Hepatocyte (in vitro differentiated cells): ENCODE measurements at places on chromosomes 1 and 21. TPM values are rescaled to one million over a fixed set of nuclear protein-coding genes. Genes with fewer than 3 reads are reported as not detected.

NLRP3 gene
- polyA plus RNA-seq = not detected in 2 replicates

CD1B gene
- polyA plus RNA-seq = not detected in 2 replicates

- DNase-seq = peak; percentile 69
Measured at GRCh38 chr1:211910113-211910884, 79.7 kb upstream of the LPGAT1 start.

- no peak for DNase-seq
Measured at GRCh38 chr1:222283147-222283768, 264.6 kb downstream of the HHIPL2 start.

GRCh38 chr1:77636864-77637263, 45.6 kb downstream of the ZZZ3 start:
- DNase-seq = no peak

GRCh38 chr1:63615768-63616420, 22.7 kb downstream of the PGM1 start:
- peak; percentile 82 for DNase-seq

DNA sequence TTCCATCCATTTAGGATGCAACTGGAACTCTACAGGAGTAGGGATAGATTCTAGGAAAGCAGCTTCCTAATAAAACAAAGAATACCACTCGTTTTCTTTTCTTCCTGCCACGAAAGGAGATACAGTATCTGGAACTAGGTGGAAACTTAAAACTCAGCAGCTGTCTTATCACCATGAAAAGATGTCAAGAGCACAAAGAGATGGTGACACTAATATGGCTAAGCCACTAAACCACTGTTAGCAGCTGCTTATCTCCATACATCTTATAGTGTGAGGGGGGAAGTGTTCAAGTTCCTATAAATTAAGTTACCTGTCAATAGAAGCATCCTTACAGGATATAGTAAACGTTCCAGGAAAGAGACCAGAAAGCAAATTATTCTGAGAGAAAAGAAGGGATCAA, 162.5 kb downstream of the TYW3 start:
- DNase-seq = no peak

DNA sequence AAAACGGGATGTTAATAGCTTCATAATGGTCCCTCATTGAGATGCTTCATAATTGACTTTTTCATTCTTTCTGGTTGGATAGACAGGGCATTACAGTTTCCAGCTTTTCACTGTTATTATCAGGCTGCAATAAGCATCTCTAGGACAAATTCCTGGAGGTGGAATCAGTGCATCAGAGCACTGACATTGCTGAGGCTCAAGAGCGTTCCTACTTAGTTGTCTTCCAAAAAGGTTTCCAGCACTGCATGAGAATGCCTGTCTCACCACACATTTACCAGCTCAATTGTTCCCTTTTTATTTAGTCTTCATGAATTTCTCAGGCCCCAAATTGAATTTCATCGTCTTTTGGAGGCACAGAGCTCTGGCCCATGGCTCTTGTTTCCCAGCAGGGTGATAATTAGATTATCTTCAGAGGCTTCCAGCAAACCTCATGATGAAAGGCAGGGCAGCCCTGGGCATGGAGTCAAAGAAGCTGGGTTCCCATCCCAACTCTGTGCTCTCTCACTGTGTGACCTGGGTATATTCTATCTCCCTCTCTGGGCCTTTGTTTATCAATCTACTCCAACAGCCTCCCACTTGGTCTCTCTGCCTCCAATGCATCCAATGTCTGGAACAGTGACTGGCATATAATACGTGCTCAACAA, 451.4 kb downstream of the PTPRU start:
- no peak for DNase-seq

GRCh38 chr1:229278120-229278741, 7.3 kb downstream of the RAB4A start:
- DNase-seq = no peak

GRCh38 chr1:45512641-45513054, 9.0 kb downstream of the PRDX1 start:
- DNase-seq = peak; percentile 83

DNA sequence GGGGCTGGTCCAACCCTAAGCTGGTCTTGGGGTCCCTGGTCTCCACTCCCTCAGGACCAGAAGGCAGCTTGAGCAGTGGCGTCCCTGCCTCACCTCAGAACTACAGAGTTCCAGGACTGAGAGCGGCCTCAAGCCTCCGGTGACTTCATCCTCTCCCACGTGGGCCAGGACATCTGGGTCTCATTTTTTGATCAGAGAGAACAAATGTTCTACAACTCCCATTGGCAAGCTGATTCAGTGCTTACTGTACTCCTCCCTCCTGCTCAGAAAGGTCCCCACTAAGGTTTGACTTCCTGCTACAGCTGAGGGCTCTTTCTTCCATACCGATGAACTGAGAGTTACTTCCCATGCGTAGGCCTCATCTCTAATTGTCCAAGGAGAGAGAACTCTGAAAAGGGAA, 78.5 kb downstream of the PLXNA2 start:
- no peak for DNase-seq

DNA sequence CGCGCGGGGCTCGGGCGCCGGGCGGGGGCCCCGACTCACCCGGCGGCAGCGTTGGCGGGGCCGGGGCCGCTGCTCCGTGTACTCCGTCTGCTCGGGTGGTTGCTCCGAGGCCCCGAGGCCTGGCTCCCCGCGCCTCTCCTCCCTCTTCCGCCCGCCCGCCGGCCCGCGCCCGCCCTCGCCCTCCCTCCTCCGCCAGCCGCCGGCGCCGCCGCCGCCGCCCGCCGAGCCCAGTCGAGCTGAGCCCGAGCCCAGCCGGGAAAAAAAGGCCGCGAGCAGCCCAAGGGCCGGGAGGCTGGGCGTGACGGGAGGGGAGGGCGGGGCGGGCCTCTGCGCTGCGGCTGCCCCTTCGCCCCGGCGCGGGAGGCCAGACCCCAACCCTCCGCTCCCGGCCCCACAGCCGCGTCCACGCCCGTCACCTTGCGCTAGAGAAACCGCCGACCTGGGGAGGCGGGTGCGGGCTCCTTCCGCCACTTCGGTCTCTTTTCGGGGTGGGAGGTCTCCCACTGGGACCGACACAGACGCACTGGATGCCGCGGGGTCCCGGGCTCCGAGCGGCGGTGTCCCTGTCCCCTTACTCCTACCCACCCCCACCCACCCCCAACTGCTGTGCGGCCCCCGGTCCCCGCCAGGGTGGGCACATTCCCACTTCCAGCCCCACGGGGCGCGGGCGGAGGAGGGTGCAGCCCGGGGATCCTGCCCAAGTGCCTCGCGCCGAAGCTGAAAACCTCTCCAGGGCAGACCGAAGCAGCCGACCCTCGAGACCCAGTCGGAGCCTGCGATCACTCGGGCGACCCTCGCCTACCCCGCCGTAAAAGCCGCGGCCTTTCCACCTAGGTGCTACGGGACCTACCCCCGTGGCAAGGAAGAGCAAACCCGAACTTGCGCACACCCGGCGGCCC, at the start of gene CERS2:
TSS of gene CERS2 (minus strand) at position 256 of the 899 bp plus-strand sequence. CDS start 5,745 bp downstream, outside the sequence.
- DNase-seq = peak; percentile 95

DNA sequence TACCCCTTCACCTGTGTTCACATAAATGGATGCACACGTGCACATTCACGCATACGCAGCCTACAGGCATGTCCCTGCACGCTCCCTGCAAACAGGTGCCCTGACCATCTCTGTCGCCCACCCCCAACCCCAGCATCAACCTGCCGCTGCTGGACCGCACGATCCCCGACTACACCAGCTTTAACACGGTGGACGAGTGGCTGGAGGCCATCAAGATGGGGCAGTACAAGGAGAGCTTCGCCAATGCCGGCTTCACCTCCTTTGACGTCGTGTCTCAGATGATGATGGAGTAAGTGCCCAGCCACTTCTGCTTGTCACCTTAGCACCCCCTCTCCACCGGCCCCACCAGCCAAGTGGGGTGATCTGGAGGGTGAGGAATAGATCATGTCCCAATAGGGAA, 60.4 kb downstream of the LACTBL1 start:
- no peak for DNase-seq

DNA sequence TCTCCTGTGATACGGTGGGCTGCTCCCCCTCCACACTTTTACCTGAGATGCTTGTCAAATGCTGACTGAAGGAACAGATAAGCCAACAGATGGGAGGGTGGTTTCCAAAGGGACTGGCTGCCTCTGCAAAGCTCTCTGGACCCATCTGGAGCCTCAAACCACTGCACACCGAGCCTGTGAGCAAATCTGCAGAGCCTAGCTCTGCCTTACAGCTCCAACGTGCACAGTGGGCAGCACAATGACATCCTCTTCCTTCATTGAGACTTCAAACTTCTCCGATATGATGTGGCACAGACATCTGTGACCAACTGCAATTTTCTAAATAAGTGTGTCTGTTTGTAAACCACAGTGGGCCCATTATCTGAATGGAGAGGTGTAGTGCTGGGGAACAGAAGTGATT, 26.2 kb upstream of the KNCN start:
- DNase-seq = no peak

DNA sequence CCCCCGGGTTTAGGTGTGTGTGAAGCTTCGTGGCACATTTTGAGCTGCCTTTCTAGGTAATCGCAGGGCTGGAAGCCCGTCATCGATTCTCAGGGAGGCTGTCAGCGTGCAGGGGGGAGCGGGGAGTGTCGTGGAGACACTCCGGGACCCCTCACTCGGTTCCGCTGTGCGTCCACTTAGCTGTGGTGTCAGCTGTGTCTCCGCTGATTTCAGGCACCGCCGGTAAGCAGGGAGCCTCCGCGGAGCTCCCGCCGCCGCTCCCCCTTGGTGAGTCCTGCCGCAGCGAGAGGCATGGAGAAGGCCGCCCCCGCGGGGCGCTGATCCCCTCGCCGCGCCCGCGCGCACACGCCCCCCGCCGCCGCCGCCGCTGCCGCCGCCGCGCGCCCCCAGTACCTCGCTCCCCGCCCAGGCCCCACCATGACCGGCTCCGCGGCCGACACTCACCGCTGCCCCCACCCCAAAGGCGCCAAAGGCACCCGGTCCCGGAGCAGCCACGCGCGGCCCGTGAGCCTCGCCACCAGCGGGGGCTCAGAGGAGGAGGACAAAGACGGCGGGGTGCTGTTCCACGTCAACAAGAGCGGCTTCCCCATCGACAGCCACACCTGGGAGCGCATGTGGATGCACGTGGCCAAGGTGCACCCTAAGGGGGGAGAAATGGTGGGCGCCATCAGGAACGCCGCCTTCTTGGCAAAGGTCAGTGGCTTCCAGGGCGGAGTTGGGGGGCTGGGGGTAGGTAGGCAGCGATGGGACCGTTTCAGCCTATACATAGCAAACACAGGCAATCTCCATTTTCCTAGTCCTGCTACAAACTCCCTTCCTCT, 995 bp downstream of the VASH2 start:
- peak; percentile 35 for DNase-seq

GRCh38 chr1:6011161-6011945, 19.1 kb upstream of the NPHP4 start:
- no peak for DNase-seq

DNA sequence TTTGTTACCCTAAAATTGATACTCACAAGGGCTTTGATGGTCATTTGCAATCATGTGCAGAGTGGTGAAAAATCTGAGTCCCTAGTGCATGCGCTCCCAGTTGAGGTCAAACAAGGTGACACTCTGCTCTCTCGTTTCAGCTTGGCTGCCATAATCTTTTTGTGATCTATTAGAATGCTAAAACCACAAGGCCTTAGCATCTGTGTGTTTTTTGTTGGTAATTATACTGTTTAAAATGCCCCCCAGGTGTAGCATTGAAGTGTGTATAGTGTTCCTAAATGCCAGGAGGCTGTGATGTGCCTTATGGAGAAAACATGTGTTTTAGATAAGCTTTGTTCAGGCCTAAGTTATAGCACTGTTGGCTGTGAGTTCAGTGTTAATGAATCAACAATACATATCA, 89.3 kb downstream of the PLD5 start:
- DNase-seq = no peak

- DNase-seq = no peak
Measured at GRCh38 chr1:45456531-45456930, 34.4 kb downstream of the TESK2 start.

DNA sequence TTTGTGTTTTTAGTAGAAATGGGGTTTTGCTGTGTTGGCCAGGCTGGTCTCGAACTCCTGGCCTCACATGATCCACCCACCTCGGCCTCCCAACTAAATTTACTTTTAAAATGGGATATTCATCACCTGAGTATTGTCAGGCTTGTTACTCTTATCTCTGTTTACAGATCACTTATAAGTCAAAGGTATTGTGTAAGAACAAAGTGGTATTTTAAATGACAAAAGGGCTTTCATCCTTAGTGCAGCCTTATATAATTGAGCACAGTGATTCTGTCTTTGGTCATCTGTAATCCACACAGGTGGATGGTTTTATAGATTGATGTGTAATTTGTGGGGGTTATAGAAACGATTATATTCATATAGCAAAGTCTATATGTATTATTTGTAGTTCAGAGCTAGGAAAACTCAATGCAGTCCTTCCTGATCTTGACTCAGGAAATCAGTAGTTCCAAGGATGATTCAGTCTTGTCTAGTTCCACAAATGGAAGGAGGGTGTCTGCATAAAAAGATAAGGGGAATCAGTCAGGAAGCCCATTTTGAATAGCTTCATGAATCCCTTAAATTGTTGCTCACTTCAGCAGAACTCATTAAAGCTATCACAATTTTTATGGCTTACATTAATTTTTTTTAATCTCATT, 34.6 kb downstream of the STXBP3 start:
- no peak for DNase-seq
